ENCODE measurements at places on chromosomes 2 and 18.

DNA sequence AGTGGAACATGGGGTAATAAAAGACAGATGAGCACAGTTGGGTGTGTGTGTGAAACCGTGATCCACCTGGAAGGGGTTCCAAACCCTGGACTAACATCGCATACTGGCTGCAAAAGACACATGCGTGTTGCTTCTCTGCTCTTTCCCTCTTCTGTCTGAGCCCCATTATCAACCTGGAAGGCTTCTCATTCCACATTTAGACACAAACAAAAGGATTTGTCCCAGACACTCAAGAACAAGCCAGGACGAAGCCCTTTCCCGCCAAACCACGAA lies 7.0 kb upstream of the SP9 start:
- no peak for DNase-seq

DNA sequence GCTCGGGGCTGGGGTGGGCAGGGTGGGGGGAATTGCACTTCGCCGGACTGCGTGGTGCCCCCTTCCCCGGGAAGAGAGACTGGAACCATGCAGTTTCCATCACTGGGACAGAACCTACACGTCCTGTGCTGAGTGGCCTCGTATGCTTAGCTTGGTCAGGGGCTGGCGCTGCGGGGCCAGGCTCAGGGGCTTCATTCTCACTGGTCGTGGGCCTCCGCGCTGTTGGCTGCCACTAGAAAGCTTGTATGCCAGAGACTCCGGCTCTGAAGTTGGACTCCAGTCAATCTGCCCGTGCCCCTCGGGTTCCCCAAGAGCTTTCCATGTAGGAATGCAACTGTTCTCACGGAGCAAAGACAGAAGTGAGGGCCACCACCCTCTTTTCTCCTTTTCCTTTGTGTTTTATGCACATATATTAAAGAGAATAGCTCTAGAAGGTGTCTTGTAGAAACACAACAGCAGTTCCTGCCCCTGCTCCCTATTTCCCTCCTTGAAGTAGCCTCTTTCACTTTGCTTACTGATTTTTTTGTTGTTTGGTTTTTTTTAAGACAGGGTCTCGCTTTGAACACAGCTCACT lies 64.0 kb upstream of the YWHAQ start:
- DNase-seq = no peak

DNA sequence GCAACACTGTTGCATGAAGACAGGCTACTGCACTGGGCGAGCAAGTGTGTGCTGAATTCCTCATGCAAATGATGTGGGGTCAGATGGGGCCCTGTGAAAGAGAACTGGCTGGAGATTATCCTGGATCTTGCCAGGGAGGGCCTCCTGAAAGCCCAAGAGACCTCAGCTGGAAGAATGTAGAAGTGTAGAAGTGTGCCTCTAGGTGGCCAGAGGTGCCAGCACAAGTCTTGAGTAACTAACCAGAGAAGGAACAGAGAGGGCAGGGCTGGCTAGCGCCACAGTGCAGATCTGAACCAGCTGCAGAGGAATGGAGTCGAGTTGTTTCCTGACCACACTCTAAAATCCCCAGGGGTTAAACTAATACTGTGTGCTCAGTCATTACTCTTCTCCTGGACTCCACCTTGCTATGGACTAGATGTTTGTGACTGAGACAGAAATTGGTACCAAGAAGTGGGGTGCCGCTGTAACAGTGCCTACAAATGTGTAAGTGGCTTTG lies 399.3 kb downstream of the LRATD1 start:
- no peak for DNase-seq

DNA sequence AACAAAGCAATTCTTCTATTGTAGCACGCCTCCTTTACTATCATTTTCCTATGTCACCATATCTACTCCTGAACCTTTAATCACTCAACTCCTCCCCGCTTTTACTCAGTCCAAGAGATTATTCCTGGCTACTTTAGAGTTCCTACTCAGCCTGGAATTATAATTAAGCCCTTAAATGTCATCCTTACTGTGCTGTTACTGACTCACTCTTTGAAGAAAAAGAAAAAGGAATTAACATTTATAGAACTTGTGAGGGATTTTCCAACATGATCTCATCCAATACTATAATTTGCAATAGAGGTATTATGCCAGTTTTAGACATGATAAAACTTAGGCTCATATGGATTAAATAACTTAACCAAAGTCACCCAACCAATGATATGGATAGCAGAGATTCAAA lies 61.7 kb downstream of the CCDC88A start:
- no peak for DNase-seq

DNA sequence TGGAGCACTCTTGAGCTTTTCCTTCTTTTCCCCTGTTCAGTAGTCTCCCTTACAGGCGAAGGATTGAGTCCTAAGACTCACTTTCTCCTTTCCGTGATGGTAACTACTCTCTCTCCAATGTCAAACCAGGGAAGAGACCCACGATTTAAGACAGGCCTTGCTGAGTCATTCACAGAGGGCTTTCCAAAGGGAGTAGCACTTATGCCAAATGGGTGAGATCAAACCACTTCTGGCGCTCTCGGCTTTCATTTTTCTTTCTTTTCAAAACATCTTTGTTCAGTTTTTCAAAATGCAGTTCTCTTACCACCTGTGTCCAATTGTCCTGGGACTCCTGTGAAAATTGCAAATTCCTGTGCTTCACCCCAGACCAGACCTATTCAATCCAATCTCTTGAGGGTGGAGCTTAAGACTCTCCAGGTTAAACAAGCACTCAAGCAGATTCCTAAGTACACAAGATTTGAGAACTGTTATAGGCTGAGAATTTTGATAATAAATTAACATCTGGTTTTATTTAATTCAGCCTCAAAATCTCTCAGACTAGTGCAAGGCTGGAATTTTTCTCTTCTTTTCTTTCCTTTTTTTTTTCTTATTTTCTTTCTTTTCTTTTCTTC lies 14.4 kb upstream of the MRPL19 start:
- no peak for DNase-seq

DNA sequence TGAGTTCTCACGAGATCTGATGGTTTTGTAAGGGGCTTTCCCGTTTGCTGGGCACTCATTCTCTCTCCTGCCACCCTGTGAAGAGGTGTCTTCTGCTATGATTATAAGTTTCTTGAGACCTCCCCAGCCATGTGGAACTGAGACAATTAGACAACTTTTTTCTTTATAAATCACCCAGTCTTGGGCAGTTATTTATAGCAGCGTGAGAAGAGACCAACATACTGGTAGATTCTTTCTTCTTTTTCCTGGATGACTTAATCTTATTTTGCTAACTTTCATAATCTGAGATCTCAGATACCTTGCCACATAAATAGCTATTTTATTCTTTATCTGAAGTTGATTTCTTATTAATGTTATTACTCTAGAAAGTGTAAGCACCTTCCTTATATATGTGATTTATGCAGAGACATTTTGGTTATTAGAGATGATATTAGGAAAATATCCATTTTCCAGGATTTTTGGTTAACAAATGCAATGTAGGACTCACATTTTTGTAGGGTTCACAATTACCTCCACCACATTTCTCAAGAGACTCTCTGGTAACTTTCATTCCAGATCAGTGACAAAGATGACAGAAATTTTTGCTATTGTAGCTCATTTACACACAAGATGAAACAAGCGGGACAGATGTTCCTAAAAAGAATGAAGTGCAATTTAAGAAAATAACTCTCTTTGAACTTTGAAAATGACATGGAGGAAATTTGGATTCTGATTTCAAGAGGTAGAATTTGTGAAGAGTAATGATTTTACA lies 97.9 kb upstream of the RND3 start:
- DNase-seq = no peak

DNA sequence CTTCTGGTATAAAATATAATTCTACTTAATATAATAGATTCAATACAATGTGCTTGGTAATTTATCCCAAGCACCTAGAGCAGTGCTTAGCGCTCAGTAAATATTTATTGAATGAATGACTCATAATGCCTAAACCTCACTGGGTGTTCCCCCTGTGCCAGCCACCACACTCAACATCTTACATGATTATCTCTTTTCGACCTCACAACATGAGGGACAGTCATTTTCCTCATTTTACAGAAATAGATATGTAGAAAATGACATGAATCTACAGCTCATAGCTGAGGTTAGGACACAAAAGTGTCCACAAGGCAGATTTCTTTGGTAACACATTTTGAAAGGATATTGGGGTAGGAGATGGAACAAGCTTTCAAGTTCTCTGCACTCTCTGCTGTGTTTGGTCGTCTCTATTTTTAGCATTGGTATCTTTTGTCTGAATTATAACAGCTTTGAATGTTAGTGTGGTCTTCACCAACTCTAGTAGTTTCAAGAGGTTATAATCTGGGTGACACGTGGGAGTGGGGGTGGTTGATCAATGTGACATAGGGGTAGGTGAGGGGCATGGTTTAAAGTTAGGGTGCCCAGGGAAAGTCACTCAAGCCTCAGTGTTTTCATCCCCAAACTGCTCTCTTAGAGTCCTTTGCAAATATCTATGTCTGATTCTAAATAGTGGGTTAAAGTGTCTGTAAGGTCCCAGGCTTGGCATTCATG lies 9.8 kb downstream of the MYOM1 start:
- no peak for DNase-seq

- DNase-seq = no peak
These were observed 37.6 kb downstream of the EIF5B start for GRCh38 chr2:99374747-99375146.

DNA sequence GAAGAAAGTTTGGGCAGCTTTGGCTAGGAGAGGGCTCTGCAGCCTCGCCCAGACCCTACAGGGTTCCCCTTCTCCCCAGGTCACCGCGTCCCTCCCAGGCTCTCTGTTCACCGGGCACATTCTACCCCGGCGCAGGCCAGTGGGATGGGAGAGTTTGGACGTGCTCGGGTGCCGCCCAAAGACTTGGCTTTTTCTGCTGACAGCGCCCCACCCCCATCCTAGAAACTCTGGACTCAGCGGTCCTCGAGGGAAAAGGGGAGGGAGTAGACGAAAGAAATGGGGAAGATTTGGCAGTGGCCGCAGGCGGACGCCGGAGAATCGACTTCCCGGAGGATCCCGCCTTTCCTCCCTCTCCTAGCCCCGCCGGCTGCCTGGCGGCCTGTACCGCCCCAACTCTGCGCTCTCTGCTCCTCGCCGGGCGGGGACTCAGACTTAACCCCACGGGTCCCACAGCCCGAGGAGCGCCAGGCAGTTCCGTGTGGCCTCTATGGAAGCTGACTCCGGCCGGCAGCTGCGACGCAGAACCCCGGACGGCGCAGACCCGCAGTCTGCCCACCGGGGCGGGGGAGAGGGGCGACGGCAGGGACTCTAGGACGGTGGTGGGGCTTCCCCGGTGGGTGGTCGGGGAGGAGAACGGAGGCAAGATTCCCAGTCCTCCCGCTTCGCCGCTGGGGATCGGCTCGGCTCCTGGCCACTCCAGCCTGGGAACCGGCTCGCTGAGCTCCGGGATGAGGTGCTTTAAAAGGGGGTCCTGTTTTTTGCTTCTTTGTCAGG lies 863 bp upstream of the SIX2 start:
- DNase-seq = no peak

DNA sequence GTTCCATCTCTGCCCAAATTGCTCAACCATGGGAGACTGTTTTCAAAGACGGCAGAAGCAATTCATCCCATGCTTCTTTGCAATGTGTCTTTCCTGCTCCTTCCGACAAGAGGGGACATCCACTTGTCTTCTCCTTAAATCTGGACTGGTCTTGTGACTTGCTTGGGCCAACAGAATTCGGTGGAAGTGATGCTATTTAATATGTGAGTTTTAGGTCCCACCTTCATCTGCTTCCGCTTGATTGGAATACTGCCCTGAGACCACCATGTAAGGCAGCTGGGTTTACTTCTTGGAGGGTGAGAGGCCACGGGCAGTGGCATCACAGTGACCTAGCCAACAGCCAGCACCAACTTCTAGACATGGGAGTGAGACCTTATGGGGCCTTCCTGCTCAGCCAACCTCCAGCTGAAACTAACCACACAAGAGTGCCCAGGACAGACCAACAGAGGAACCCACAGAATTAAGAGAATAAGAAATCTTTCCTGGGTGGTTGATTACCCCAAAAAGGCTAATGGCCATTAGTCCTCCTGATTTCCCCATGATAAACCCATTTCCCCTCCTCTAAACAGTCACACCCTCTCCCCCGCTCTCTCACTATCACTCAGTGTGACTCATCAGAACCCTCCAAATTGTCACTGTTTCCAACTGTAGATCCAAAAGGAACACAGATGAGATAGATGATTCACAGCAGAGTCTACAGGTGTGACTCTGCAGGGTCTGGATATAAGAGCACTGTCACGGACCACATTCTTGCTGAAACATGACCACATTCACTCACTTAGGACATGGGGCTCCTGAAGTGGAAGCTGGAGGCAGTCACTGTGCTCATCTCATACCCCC lies 16.2 kb upstream of the RHOB start:
- peak; percentile 33 for DNase-seq

DNA sequence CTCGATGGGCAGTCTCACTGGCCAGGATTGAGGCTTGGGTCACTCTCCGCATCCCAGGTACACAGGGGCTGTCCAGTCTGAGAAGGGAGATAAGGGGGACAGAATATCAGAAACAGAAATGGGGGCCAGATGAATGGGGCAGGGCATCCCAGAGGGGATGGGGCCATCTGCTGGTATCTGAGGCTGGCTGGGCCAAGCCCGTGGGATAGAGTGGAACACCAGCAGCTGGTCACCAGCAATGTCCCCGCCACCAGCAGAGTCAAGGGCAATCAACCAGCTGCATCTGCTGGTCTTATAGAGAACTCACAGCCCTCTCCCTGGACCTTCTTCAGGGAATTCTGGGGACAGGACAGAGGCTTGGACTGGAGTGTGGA lies 128.8 kb upstream of the HAAO start:
- no peak for DNase-seq

GRCh38 chr18:9526458-9526857 lies 51.1 kb downstream of the RALBP1 start:
- DNase-seq = no peak

DNA sequence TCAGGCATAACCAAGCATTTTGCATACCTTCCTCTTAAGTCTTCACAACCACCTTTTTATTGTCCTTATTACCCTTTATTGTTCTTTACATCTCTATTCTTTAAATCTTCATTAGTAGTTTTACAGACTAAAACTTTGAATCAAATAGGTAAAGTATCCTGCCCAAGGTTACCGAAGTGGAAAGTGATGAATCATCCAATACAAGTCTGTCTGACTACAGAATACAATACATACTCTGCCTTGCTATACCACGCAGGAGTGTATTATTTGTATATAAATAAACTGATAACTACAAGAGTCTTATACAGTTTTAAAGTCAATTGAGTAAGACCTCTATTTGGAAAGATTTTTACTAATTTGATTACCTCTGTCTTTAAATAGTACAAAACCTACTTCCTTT lies 196.0 kb downstream of the ZEB2 start:
- no peak for DNase-seq

DNA sequence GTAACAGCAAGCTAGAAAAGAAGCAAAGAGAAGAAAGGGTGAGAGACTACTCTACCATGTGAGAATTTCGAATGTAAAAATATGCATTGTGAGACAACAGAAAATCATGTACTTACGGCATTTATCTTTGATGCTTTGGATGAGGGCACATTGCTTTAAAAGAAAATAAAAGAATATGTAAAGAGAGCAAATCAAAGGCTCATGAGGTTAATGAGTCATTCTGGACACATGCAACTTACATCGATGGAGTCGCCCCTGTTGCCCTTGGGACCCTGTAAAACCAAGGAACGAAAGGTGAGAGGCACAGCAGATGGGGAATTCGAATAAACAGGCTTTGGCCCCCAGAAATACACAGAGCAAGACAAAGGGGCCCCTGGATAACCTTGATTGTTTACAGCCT lies 69.0 kb downstream of the COL6A3 start:
- no peak for DNase-seq
